NCI-H82 (cell line): ENCODE measurements at places on chromosomes 6 and 20.

- DNase-seq = no peak
Observed at GRCh38 chr20:50245498-50246366, 55.1 kb downstream of the CEBPB start.

DNA sequence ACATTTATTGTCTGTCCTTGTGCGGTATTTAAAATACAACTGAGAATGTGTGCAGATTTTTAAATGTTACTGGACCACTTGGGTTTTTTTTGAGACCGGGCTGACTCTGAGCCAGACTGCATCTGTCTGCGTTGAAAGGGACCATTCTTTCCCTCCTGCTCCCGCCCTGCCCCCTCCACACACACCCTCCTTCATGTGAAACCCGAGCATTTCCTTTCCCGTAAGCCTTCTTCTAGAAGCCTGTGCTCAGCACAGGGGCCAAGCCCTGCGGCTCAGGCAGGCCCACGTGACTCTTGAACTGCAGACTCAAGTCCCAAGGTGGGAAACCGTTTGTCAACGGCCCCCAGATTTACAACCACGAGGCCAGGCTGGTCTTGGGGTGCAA lies 82.7 kb upstream of the FOXC1 start:
- peak; percentile 19 for DNase-seq

GRCh38 chr6:162653808-162654207 lies 73.8 kb downstream of the PRKN start:
- no peak for DNase-seq

- DNase-seq = no peak
Observed at GRCh38 chr6:36692220-36692619, 5.4 kb upstream of the RAB44 start.

- peak; percentile 83 for DNase-seq
Observed at GRCh38 chr20:14223806-14224205, 113.6 kb downstream of the FLRT3 start.

DNA sequence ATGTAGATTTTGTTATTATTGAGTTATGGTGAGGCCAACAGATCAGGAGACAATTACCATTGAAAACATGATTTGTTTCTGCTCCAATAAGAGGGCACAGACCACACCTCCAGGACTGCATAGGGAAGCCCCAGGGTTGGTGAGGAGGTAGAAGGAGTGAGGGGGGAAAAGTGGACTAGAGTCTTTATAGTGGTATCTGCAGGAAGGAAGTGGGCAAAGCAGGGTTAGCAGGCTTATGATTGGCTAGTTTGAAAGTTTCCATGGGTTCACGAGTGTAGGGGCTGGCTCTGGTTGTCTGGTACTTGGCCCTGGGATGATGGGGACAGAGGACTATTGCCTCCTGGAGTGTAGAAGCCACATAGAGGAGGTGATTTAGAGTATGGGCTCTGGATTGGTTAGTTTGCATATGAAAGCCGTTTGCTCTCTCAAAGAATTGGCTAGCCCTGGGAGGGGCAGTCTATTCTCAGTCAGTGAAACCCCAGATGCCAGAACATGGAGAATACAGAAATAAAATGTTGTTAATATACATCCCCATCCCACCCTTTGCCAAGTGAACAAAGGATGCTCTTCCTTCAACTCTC lies 156.6 kb downstream of the KLHL32 start:
- no peak for DNase-seq

- DNase-seq = peak; percentile 100
Observed at GRCh38 chr20:4637081-4637797, 84.5 kb upstream of the PRND start.

DNA sequence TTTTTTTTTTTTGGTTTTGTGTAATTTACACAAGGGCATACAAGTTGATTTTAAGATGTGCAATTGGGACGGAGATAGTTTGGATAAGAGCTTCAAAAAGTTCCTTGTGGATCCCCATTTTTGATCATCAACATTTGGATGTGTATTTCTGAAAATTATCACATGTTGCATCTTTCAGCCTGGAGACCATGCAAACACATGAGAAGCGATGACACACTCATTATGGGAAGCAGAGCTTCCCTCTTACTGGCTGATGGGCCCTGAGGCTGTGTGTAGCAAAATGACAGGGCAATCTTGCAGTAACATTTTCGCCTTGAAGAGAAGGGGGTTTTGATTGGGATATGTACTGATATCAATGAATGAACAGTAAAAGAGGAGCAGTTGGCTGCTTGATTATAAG lies 22.0 kb upstream of the RIPK1 start:
- no peak for DNase-seq

DNA sequence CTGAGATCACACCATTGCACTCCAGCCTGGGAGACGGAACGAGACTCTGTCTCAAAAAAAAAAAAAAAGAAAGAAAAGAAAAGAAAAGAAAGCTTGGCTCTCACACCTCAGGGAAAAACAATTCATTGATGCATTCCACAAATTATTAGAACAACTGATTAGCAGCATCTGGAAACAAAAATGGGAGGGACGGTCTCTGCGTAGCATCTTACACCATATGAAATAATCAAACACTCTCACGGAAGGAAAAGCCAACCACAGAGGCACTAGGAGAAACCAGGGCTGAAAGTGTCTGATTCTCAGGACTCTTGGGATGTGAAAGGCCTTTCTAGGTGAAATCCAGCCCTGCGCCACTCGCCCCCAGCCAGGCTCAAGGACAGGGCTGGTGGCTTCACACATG lies 2.3 kb upstream of the HELZ2 start:
- DNase-seq = no peak

DNA sequence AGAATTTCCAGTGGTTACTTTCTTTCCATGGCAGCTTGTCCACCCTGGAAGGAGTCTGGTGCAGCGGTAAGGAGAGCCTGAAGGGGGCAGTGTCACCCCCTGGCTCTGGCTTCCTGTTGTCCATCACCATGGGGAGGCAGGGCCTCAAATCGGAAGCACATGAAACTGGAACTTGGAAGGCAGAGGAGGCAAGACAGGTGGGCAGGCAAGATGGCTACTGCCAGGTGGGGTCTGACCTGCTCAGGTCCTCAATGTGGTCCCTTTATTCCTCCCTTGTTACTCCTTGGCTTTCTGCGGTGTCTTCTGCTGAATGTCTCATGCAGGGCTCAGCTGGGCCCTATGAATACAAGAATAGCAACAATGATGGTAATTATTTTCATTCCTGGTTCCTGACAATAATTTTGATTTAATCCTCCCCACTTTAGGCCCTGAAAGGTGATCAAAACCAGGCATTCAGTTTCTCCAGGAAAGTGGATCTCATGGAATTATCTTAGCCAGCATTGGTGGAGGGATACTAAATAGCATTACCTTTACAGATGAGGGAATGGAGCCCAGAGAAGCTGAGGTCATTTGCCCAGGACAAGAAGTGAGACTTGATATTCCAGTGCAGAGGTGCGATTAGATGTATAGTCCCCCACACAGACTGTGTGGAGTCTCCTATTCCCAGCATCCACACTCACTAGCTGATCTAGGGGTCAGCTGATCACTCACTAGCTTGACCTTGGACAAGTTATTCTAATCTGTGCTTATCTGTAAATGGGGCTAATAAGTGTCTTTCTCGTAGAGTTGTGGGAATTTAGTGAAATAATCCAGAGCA lies 17.6 kb upstream of the SNAI1 start:
- peak; percentile 77 for DNase-seq

- no peak for DNase-seq
Observed at GRCh38 chr20:41276317-41276751, 41.2 kb downstream of the ZHX3 start.

DNA sequence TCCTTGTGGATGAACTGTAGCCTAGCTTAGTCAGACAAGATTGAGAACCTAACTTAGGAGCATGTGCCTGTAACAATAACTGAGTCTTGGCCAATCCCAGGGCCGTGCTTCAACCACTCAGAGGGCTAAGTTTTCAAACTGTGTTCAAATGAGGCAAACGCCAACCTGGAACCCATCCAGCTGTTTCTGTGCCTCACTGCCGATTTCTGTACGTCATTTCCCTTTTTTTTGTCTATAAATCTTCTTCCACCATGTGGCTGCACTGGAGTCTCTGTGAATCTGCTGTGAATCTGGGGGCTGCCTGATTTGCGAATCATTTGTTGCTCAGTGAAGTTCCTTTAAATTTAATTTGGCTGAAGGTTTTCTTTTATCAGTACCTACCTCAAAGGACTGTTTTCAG lies 115.0 kb upstream of the CHD6 start:
- DNase-seq = no peak

GRCh38 chr20:3046677-3047462 lies 1.0 kb downstream of the MRPS26 start:
- DNase-seq = peak; percentile 55

DNA sequence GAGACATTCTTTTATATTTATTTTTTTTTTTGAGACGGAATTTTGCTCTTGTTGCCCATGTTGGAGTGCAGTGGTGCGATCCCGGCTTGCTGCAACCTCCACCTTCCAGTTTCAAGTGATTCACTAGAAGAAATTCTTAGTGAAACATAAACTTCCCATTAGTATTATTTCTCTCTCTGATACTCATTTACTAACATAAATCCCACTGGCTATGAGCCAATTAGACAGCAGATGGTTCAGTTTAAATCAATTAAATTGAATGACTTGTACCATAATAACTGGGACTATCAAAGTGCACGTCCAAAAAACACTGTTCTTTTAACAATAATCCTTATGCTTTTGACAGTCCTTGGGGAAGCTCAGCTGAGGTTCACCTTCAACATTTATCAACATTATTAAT lies 111.2 kb upstream of the PTCHD4 start:
- DNase-seq = peak; percentile 80

DNA sequence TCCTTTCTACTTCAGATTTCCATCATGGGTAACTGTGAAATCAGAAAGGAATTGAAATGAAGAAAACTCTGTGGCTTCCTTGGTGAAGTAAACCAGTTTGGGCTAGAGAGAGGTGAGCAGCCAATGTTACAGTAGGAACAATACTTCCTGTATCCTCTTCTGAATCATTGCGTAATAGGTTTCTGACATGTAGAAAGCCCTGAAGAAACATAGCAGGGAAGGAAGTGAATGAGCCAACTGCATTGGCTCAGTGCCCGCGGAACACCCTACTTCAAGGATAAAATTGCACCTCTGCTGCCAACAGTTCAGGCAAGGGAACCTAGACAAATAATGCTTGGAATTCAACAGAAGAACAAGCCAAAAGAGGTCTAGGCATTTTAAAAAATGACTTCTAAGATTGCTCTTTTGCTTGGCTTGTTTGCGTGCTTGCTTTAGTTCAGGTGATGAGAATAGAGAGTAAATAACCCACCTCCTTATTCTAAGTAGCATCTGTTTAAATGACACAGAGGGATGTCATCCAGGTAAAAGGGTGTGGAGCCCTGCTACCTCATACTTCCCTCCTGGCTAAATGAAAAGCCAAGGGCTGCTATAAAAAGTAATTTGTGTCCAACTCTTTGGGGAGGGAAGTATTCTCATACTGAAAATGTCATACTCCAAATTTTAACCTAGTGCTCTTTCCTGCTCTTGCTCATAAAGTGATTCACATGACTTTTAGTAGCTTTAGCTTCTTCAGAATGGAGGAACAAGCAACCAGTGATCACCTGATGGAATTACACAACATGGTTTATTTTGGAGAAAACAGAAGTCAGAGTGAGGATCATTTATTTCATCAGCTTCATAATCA lies 30.0 kb upstream of the AKIRIN2 start:
- DNase-seq = no peak

DNA sequence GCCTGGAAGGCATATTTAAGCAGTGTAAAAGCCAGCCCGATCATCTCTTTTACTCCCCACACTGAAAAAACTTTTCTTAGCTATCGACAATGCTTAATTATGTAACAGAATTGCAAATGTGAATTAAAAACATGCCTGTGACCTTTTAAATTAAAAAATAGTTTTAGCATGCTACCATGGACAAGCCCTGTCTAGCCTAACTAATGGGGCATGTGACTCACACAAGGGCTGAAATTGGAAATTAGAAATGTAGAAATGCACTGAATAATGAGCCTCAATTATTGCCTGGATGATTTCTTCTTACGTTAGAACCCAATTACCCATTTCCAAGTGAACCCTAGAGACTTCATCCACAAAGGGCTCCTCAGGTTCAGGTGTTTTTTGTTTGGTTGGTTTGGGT lies 82.7 kb downstream of the SIM1 start:
- no peak for DNase-seq

- DNase-seq = no peak
Observed at GRCh38 chr6:161079566-161080262, 88.1 kb downstream of the MAP3K4 start.

- no peak for DNase-seq
Observed at GRCh38 chr6:119454714-119455113, 105.2 kb upstream of the MAN1A1 start.

DNA sequence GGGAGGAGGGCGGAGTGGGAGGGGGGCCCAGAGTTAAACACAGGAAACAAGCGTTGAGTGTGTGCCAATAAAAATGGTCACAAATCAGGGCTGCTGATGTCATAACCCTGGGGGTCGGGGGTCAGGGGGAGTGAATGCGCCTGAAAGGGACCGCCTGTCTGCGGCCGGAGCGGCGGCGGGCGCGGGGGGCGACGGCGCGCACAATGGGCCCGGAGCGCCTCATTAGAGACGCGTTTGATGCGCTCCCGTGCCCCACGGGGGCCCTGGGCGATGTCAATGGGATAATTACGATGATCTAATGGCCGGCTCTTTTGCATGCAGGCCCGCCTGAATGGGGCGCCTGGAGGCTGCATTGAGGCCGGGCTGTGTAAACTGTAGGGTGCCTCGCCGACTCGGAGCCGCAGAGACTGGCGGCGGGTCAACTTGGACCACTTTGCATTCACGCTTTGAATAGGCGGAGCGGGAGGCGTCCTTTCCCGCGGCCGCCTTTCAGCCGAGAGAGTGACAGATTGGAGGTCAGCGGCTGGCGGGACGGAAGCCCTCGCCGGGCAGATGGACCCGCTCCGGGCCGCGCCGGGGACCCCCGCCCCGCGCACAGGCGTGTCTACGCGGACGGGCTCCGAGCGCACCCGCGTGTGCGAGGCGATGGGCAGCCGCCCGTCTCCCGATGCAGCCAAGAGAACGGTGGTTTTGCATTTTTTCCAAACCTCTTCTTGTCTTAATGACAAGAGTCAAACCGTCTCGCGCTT lies 296.1 kb downstream of the TFAP2C start:
- peak; percentile 19 for DNase-seq

DNA sequence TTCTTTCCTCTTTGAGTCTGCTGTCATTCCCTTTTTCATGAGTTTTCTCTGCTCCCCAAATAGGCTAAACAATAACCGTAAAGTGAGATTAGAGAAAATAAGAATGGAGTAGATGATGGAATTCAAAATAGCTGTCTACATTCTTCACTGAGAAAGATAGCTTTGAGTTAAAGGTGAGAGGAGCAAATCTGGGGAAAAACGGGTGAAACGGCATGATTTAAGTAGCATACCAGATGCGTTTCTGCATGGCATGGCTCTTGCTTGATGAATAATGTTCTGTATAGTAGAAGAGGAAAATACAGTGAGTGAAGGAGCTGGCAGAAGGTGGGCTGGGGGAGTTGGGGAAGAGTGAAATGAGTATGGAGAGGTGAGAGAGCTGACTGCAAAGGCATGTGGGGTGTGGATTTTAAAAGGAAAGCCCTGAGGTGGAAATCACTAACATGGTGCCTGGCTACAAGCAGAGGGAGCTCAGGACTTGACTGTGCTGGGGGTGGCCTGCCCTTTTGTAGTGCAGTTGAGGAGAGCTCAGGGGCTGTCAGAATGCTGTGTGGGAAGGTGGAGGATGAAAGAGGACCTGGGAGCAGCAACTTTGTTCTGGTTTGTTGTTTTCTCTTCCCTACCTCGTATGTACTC lies 8.8 kb downstream of the BICRAL start:
- peak; percentile 15 for DNase-seq

GRCh38 chr6:5208471-5208971 lies 52.2 kb downstream of the LYRM4 start:
- no peak for DNase-seq

- no peak for DNase-seq
Observed at GRCh38 chr6:41593839-41594238, 44.4 kb upstream of the MDFI start.
